NCI-H345 (cell line): ENCODE measurements at places on chromosomes 3 and 15.

DNA sequence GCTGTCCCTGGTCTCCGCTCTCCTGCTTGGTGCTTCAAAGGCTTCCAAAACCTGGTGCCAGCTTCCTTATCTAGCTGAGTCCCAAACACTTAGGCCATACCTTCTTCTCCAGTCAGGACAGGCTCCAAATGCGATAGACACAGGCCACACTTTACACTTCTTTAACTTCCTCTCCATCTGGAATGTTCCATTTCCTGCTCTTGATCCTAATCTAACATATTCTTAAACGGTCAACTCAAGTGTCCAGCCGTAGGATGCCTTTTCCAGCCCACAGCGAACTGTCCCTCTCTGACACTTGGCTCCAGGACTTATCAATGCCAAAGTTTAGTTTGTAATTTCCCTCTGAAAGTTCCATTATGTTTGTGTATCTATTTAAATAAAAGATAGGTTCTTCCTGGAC is 19.2 kb upstream of the PLA2G4F start:
- DNase-seq: no peak

DNA sequence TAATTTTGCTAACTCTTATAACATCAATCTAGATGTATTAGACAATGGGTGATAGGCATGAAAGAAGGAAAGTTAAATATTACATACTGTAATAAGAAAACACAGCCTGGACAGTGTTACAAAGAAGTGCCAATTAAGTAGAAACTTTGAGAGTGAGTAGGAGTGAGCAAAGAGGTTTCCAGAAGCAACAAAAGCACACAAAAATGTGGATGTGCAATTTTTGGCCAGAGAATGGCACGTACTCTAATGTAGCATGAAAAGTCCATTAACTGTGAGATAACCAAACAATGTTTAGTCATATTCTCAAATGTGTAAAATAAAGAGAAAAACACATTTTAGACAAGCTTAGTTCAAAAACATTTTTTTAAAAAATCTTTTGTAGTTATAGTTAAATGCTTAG is 567.3 kb downstream of the ROBO1 start:
- no peak for DNase-seq

GRCh38 chr15:97791824-97792792 is 168.4 kb upstream of the ARRDC4 start:
- DNase-seq: no peak

GRCh38 chr15:95296643-95297042 is 1033.9 kb upstream of the NR2F2 start:
- peak; percentile 60 for DNase-seq

- DNase-seq: no peak
Observed at GRCh38 chr15:57708047-57708446, 1.5 kb downstream of the POLR2M start.

DNA sequence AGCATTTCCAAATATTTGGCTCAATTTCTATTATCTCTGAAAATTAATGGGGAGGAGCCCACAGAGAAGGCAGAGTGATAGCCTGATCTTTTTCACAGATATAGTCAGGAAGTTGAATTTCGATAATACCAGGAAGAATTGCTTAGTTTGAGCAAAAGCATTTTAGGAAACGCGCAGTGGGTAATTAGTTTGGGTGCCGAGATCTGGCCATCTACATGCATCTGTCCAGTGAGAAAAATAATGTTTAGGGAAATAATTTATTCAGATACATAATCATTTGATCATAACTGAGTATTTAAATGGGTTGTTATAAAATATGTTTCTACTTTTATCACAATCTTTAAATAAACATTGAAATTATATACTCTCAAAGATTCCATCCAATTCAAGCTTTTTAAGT is 653.9 kb downstream of the RBMS3 start:
- DNase-seq: no peak

DNA sequence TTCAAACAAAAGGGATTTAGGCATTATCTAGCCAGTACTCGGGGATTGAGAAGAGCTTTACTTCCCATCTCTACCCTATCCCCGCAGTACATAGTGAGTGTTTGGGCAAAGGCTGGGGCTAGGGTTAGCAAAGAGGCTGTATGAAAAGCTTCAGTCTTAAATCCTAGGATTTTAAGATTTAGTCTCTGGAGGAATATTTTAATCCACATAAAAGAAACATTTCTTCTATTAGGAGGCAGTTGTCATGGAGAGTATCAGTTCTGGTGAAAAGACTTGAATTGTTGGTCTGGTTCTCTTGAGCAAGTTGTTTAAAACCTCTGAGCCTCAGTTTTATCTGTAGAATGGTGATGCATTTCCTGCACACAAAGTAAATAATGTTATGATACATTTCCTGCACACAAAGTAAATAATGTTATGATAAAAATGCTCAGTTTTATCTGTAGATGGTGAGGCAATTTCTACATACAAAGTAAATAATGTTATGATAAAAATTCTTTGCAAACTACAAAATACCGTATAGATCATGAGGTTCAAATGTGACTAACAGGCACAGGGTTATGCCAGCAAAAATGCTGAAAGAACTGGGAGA is 53.9 kb upstream of the ZBED2 start:
- DNase-seq: no peak

- DNase-seq: no peak
Observed at GRCh38 chr3:194328053-194328657, 23.0 kb downstream of the CPN2 start.

DNA sequence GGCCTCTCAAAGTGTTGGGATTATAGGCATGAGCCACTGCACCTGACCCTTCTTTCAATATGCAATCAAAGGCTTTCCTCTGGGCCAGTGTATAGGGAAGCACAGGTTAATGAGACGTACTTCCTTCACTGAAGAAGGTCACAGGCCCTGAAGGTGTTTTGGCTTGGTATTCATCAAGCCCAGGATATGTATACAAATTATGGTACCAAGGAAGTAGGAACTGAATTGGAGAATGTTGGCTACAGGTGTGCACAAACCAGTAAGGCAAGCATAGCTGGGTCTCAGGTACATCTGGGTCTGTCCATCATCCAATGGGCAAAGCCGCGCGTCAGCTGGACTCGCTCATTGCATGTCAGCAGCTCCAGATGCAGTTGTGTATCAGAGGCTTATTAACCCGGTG is 237.9 kb downstream of the ADAMTS17 start:
- DNase-seq: no peak

- no peak for DNase-seq
Observed at GRCh38 chr3:32495609-32496008, 7.0 kb downstream of the CMTM6 start.

DNA sequence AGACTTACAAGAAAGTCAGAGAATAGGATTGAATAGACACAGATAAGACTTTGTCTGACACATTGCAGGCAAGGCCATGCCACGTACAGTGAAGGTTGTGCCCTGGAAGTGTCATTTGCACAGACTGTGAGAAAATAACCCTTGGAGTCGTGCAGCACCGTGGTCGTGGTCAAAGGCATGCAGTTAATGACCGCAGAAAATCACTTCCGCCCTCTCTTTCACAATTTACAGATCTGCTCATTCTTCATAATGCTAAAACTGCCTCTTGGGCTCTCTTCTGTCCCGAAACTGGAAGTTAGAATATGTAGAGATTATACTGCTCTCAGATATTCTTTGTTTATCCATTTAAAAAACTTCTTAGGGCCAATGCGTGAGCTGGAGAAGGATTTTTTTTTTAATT is 73.2 kb upstream of the CTXND1 start:
- no peak for DNase-seq

- no peak for DNase-seq
Observed at GRCh38 chr15:90008607-90009006, 7.5 kb downstream of the ZNF710 start.

GRCh38 chr3:179526989-179527391 is 35.7 kb upstream of the ACTL6A start:
- peak; percentile 69 for DNase-seq

DNA sequence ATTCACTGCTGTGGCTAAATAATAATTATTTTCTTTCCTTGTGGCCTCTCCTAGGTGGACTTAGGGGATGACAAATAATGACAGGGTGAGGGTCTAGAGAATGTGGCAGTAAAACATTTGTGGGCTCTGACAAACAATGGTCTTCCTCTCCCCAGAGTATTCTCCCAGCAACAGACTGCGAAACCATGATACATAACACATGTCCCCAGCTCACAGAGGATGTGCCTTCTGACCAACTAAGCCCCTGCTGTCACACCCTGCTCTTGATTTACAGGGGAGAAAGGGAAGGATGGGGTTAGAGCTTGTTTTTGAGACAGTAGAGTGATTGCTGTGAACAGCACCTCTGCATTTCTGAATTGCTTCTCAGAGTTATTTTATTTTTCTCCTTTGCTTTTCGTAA is 116.6 kb upstream of the CTDSPL start:
- DNase-seq: no peak

GRCh38 chr3:125624341-125624740 is 29.0 kb upstream of the OSBPL11 start:
- no peak for DNase-seq

DNA sequence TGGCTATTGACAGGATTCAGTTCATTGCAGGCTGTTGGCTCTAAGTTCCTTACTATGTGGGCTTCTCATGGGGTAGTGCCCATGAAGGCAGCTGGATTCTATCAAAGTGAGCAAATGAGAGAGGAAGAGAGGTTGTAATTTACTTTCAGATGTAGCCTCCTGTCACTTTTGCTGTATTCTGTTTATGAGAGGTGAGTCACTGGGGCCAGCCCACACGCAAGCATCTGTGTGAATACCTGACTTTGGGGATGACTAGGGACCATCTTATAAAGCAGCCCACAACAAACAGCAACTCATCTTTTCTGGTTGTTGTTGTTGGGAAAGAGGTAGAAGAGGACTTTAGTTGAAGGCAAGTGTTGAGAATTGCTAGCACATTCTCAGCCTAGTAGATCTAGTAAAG is 506.3 kb upstream of the GRM7 start:
- DNase-seq: no peak

GRCh38 chr15:89384176-89384604 is 49.6 kb upstream of the POLG start:
- DNase-seq: no peak

DNA sequence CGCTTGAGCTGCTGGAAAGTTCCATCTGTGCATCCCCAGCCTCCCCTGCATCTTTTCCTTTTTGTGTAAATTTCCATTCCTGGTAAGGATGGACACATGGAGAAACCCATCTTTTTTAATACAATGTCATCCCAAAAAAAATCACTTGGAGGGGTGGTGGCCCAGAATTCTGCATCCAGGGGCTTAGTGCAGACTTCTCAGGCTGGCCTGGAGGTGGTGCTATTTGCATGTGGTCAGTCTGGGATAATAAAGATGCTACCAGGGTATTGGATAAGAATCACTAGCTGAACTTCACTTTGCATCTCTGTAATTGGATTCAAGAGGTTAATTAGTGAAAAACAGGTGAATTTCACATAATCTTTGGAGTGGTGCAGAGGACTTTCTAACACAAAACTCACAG is 1.8 kb upstream of the ZSCAN2 start:
- peak; percentile 17 for DNase-seq

DNA sequence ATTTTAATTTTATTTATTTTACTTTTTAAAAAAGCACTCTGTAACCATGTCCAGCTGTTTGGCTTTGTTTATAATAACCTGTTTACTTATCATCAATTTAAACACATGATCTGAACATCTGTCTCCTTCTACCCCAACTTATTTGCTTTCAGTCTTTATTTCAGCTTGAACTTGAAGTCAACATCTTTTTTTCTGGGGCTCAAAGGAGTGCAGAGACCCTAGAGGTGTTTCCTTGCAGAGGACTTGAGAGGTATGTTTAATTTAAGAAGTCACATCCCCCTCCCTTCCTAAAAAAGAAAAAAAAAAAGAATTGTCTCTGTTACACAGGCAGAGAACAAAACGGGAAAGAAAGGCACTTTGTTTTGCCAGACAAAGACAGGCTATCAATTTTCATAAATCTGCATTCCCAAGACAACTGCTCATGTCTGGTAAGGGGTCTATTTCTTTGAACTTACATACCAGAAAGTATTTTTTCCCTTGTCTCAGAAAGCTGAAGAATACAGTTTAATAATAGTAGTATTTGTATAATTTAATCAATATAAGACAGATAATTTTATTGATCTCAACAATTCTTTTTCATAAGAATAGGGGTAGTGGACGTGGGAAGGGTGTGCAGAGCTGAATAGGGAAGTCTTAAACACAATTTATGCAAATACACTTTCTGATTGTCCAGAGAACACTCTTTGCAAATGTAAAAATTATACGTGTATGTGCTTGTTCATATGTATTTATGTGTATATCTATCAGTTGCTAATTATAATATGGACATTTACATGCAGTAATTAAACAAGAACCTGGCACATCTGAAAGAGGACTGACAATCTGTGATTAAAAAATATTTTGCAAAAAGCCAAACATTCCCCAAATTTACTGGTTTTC is 109.7 kb upstream of the PDZRN3 start:
- no peak for DNase-seq
